ENCODE measurements at places on chromosomes 13 and 19.
A peak's percentile ranks its signal among the peaks of the same experiment; 100 is the strongest.

DNA sequence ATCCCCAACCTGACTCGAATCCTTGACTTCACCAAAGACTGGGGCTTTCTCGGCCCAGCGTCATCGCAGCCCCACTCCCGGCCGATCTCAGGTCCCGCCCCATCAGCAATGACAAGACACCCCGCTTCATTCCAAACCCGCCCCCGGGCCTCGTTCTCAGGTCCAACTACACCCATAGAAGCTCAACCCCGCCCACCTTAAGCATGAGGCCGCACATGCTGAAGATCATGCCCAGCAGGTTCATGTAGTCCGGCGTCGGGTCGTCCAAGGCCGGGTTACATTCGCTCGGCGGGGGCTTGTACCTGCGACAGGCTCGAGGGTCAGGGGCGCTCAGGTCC lies 2.3 kb downstream of the WDR83 start:
- DNase-seq, result peak; percentile 71

DNA sequence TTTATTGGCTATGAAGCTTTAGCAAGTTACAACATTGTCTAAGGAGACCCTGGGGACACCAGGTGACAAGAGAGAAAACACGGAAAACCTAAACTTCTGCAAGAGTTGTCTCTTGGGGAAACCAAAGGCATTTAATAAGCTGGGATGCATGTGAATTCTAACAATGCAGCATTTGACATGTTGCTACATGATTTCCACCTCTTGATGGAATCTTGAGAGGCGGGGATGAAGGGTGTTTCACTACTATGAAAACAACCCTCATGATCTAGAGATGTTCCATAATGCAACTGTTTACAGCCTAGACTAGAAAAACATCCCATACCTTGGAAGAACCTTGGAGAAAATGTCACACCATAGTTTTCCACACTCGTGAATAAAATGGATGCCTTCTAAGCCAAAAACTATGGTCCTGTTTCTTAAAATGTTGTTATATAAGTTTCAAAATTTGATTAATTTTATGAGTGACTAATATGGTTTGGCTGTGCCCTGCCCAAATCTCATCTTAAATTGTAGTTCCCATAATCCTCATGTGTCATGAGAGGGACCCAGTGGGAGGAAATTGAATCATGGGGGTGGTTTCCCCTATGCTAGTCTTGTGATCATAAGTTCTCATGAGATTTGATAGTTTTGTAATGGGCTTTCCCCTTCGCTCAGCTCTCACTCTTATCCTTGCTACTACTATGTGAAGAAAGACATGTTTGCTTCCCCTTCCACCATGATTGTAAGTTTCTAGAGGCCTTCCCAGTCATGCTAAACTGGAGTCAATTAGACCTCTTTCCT lies 164.6 kb downstream of the TNFSF13B start:
- no peak for DNase-seq

- DNase-seq, result no peak
These were observed 204.7 kb downstream of the FGF14 start for GRCh38 chr13:102197193-102197592.

GRCh38 chr19:36939153-36939552 lies 23.0 kb downstream of the ZNF568 start:
- DNase-seq, result no peak
